HepG2 (cell line): ENCODE measurements at places on chromosomes 6 and 20. TPM values are rescaled to one million over a fixed set of nuclear protein-coding genes. Genes with fewer than 3 reads are reported as not detected.

DNA sequence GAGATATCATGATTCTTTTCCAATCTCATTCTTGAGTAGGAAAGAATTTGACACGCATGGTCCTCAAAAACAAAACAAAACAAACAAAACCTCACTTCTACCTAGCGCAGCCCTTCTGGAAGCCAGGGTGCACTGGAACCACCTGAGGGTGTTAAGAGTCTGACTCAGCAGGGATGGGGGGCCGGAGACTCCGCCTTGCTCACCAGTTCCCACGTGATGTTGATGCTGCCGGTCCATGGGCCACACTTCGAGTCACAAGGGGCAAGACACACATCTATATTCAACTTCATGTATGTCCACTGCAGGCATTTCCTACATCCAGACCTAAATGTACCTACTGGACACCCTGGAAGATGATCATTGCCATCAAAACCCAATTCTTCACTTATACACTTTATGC lies 30.4 kb downstream of the BFSP1 start:
- no peak for DNase-seq

GRCh38 chr6:112881027-112881426 lies 533.9 kb downstream of the RFPL4B start:
- DNase-seq, result no peak

The MCHR2 gene
- polyA plus RNA-seq, result not detected in 2 replicates

DNA sequence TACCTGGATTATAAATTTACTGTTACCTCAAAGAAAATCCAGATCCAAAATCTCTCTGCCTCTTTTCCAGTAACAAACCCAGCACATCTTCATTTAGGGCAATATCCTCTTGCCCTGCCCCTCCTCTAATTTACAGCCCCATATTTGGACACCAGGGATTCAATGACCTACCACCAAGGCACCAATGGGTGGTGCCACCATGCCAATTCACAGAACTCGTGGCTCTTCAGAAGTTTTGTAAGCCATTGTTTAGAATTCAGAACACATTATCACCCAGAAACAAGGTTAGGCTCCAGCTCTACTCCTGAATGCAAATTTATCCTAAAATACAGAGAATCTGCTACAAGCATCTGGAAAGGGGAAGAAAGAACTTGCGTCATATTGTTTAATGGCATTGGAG lies 67.8 kb upstream of the SASH1 start:
- DNase-seq, result no peak

- DNase-seq, result no peak
Observed at GRCh38 chr6:30641048-30641447, 5.9 kb upstream of the C6orf136 start.
